ENCODE measurements at places on chromosomes 12 and 14.

DNA sequence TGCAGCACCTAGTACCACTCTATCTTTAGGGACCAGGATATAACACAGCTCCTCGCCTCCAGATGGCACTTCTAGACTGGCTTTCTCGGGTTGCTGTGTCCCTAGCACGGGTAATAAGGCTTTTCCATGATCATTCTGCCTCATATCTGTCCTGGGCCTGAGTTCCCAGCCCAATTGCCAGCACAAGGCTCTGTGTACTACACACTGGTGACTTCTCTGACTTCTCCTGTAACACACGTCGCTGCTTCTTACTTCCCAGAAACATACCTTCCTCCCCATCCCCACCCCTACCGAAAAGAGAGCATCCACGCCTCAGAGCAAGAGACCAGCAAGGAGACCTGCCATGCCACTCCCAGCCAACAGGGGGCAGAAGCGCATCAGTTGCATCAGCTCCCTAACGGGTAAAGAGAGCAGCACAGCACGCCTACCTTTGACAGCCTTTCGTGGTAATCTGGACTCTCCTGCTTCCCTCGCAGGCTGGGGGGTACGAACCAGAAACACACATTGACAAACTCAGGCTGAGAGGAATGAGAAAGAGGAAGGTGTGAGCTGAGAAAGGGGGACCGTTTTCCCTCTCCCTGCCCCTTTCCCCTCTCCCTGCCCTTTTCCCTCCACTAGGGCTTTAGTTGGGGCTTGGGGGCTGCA lies 21.2 kb upstream of the ZNF740 start:
- DNase-seq: peak; percentile 92

GRCh38 chr12:271161-271560 lies 8.5 kb upstream of the SLC6A13 start:
- DNase-seq: no peak

DNA sequence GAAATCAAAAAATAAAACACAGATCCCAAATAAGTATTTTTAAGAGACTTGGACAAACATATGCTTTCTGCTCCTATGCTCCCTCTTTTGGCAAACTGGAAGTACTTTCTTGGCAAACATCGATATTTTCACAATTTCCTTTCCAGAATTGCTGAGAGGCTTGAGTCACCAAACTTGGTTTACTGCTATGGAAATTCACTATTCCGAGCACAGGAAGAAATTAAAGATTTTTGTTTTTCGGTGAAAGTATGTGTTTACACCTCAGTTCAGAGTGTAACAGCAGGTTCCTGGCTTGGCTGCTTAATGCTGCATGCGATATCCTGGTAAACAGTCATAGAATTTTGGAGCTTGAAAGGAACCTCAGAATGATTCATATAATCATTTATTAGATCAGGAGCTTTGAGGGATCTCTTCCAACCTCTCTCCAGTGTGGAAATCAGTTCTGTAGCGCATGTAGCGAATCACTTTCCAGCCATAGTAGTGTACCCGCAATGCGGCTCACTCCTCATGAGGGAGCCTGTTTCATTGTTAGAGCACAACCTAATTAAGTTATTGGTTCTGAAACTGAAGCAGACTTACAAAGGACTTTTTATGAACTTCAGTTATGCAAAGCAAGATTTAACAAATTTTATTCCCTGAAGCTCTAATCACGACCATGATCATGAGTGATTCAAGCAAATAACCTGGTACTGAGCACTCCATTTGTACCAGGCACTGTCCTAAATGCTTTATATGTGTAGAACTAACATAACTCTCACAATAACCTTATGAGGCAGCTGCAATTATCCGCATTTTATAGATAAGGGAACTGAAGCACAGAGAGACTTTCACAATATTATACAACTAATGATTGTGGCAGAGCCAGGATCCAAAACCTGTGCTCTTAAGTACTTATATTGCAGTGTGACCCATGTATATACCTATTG lies 56.4 kb upstream of the ATP2A2 start:
- DNase-seq: no peak

GRCh38 chr14:74085047-74085637 lies 386 bp downstream of the LIN52 start:
- DNase-seq: no peak

DNA sequence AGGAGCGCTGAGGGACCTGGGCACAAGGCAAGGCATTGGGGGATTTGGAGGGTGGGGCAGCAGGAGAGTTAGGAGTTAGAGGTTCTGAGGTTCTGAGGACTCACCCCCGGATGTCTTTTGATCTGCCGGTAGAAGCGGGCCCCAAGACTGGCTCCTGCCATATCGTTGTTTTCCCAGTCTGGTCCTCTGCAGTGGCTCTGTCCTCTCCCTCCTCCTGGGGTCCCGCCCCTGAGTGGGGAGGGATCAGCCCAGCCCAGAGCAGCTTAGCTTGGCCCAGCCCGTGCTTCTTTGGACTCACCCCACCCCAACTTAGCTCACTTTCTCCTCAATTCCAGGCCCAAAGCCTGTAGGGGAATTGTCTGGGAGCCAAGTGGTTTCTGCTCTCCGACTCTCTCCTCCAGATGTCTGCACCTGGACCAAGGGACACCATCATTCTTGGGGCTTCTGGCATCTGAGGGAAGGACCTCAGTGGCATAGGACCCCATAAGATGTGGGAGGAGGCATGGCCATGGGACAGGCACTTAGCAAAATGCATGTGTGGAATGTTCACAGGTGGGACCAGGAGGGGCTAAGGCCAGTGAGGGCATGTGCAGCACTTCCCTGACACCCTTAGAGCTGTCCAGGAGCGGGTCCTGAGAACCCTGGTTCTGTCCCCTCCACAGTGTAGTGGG lies 7.5 kb downstream of the SHMT2 start:
- no peak for DNase-seq

- peak; percentile 84 for DNase-seq
These were observed 10.1 kb downstream of the NDRG2 start for GRCh38 chr14:21014761-21015190.

- DNase-seq: peak; percentile 62
These were observed at the start of gene NELL2 for GRCh38 chr12:44875954-44876543. TSS of gene NELL2 (minus strand) at chr12:44876315. CDS start at chr12:44875869, 446 bp downstream.

- DNase-seq: peak; percentile 91
These were observed at the start of the genes ALKBH1 and SLIRP for GRCh38 chr14:77707724-77708408. TSS of gene ALKBH1 (minus strand) at chr14:77708023. CDS start at chr14:77708004, 19 bp downstream. TSS of gene SLIRP (plus strand) at chr14:77708103. CDS start at chr14:77708112, 9 bp downstream.

- no peak for DNase-seq
These were observed 5.3 kb upstream of the DICER1 start for GRCh38 chr14:95162641-95163040.

GRCh38 chr12:22474970-22475720 lies 69.2 kb downstream of the C2CD5 start:
- no peak for DNase-seq

DNA sequence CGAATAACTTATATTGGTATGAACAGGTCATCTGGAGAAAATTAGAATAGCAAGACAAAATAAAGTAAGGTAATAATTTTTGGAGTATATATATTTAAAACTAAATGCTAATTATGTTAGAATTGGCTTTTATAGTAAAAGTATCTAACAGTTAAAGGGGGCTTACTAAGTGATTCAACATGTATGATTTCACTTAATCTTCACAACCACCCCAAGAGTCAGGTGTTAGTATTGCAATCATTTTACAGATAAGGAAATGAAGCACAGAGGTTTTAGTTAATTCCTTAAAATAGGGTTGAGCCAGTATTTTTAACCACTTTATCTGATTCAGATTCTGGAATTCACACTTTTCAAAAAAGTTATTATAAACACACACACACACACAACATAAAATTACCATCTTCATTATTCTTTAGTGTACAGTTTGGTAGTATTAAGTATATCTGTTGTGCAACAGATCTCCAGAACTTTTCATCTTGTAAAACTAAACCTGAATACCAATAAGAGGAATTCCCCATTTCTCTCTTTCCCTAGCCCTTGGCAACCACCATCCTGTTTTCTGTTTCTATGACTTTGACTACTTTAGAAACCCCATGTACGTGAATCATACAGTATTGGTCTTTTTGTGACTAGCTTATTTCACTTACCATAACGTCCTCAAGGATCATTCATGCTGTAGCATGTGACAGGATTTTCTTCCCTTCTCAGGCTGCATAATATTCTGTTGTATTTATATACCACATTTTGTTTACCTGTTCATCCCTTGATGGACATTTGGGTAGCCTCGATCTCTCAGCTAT lies 12.5 kb downstream of the A2M start:
- no peak for DNase-seq

GRCh38 chr12:49534731-49535278 lies 4.0 kb upstream of the KCNH3 start:
- DNase-seq: no peak
